ENCODE measurements at places on chromosomes 5 and 9.

GRCh38 chr5:91955610-91956009 is 572.5 kb upstream of the ARRDC3 start:
- no peak for DNase-seq

GRCh38 chr5:92371889-92372235 is 988.7 kb upstream of the ARRDC3 start:
- DNase-seq, result no peak

DNA sequence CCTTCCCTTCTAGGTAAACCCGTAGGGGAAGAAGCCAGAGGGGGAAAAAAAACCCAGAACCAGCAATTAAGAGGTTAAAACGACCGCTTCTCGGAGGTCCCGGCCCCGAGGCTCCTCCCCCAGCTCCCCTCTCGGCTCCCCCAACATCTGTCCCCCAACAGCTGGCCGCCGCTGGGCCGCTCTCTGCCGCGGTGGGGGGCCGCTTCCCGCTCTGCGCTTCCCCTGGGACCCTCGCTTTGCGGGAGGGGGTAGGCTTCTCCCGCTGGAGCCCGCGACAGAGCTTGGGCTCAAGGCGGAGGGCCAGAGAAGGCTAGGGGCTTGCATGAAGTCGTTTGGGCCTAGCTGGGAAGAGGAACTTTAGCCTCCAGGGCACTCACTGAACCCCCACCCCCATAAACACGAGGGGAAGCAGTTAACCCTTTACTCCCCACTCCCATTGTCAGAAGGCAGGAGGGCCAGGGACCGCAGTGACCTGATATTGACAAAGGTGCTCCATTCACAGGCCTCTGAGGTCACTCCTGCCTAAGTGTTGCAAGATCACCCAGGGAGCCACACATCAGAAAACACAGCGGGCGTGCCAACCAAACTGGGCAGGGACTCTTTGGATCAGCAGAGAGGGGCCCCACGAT is 7.5 kb downstream of the LHX6 start:
- DNase-seq, result no peak

- no peak for DNase-seq
These were observed 108.0 kb downstream of the PAM start for GRCh38 chr5:102863058-102863457.

GRCh38 chr5:143494162-143494561 is 90.7 kb upstream of the NR3C1 start:
- DNase-seq, result no peak

- no peak for DNase-seq
These were observed 186.2 kb downstream of the SNX18 start for GRCh38 chr5:54703565-54704255.

DNA sequence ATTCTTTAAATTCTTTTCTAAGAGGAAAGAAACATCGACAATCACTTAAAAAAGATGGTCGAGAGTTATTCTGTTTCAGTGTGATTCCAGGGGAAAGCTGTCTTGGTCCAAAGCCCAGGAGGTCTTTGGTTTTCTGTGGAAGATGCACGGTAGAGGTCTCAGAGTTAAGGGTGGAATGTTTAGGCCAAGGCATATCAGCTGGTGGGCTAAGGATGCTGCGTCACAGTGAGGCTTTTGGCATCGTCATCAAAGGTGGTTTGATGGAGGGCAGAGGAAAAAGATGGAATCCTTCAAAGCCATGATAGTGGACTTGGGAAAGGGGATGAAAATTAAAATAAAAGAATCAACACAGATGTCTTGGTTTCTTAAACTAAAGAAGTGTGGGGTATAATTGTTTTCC is 137.3 kb upstream of the ANKH start:
- DNase-seq, result no peak

GRCh38 chr9:95338243-95338642 is 20.7 kb upstream of the FANCC start:
- no peak for DNase-seq

- DNase-seq, result no peak
These were observed 80.2 kb upstream of the DMRT1 start for GRCh38 chr9:761176-761792.

DNA sequence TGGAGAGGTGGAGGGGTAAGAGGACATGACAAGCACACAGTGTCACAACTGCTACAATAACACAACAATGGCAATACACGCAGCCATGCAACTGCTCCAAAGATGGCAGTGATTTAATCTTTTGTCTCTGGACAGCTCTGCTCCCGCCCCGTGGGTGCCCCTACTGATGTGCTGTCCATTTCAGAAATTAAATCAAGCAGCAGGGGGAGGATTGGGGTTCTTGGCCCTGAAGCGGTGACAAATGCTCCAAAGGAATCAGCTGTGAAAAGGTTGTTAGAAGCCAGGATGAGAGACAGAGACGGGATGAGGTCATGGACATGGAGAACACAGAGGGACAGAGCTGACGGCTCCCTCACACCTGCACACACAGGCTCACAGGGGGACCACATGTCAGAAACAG is 22.6 kb downstream of the CNTFR start:
- no peak for DNase-seq

DNA sequence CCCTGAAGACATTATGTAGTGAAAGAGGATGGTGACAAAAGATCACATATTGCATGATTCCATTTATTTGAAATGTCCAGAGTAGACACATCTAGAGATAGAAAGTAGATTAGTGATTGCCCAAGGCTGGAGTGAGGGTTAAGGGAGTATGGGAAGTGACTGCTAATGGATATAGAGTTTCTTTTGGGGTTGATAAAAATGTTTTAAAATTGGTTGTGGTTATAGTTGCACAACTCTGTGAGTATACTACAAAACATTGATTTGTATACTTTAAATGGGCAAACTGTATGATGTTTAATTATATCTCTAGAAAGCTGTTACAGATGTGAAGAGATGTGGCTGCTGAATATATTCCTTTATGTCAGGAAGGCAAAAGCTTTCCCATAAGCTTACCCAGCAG is 202.8 kb downstream of the CCDC171 start:
- DNase-seq, result no peak

DNA sequence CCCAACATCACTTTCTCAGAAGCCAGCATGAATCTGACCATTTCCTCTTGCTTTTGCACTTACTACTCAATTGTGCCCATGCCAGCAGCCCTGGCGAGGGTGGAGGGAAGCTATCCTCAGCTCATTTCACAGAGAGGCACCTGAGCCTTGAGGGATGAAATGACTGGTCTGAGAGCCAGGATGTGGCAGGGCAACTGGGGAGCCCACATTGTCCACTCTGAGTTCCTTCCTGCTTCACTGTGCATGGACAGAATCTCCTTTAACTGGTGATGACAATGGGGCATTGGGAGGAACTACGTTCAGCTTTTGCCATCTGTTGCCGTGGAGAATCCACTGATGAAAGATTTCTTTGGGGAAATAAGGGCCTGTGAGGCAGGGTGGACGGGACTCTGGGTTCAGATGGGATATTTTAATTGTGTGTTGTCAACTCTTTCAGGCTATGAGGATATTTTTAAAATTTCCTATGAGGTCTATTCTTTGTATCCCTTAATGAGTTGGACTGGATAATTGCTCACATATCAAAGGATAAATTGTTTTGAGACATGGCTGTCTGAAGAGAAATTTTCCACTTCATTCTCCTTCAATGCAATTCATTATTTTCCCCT is 78.3 kb downstream of the TNC start:
- DNase-seq, result no peak

DNA sequence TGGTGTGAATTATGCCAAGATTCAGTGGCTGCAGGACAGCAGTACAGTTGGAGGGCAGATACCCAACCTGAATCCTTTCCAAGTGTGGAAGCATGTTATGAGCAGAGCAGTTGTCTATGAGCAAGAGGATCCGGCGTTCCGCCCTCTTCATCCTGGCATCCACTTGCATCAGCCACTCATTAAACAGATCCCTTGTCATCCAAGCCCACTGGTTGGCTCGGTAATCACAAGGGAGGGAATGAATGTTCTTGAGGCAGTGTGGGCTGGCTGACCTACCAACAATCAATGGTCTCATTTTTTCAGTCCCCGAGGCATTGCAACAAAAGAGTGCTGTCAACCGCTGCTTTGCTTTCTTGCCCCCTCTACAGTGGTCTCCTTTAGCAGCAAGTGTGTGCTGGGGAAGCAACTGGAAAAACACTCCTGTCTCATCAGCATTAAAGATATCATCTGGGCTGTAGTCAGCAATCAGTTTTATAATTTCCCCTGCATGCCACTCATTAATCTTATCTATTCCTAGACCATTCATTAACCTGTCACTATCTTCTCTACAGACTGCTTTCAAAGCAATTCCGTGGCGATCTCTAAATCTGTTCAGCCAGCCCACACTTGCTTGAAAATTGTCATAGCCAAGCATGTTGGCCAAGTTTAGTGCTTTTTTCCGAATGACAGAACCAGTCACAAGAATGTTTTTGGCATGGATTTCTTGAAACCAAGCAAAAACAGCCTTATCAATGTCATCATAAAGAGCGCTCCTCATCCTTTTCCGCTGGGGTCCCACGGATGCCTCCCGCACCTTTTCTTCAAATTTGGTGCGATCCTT is 4.9 kb downstream of the TIGD6 start:
- DNase-seq, result no peak

- no peak for DNase-seq
These were observed 65.2 kb downstream of the OTULIN start for GRCh38 chr5:14729448-14730385.

DNA sequence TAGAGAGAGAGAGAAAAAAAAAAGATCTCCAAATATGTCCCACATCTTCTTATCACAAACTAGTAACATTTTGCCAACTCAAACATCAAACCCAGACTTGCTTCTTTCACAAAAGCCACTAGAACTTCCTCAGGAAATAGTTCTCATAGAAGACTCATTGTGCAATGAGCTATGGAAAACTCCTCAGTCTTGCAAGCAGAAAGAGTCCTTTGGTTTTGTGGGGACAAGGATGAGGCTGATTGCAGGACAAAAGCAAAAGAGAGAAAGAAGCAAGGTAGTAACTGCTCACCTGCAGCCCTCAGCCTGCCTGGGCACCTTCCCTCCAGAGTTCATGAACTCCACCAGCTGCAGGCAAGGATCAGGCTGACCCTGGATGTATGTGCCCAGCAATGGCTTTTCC is 399.0 kb downstream of the IRX1 start:
- no peak for DNase-seq

GRCh38 chr5:147349241-147349640 is 114.4 kb downstream of the STK32A start:
- DNase-seq, result no peak

GRCh38 chr5:82097-82496 is 9.9 kb upstream of the PLEKHG4B start:
- no peak for DNase-seq

GRCh38 chr5:74303578-74303977 is 336.9 kb downstream of the ENC1 start:
- DNase-seq, result no peak

DNA sequence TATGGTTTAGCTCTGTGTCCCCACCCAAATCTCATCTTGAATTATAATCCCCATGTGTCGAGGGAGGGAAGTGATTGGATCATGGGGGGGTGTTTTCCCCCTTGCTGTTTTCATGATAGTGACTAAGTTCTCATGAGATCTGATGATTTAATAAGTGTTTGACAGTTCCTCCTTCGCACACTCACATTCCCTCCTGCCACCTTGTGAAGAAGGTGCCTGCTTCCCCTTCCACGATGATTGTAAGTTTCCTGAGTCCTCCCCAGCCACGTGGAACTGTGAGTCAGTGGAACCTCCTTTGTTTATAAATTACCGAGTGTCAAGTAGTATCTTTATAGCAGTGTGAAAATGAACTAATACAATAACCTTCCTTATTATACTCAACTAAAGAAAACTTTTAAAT is 24.3 kb upstream of the TEX10 start:
- DNase-seq, result no peak

- no peak for DNase-seq
These were observed 19.9 kb upstream of the OTULINL start for GRCh38 chr5:14561741-14562140.

GRCh38 chr5:165143741-165144140 is 1638.3 kb downstream of the MAT2B start:
- DNase-seq, result no peak

- no peak for DNase-seq
These were observed 21.7 kb upstream of the BICD2 start for GRCh38 chr9:92786298-92786697.

GRCh38 chr9:114002986-114003350 is 75.1 kb downstream of the AMBP start:
- DNase-seq, result no peak

DNA sequence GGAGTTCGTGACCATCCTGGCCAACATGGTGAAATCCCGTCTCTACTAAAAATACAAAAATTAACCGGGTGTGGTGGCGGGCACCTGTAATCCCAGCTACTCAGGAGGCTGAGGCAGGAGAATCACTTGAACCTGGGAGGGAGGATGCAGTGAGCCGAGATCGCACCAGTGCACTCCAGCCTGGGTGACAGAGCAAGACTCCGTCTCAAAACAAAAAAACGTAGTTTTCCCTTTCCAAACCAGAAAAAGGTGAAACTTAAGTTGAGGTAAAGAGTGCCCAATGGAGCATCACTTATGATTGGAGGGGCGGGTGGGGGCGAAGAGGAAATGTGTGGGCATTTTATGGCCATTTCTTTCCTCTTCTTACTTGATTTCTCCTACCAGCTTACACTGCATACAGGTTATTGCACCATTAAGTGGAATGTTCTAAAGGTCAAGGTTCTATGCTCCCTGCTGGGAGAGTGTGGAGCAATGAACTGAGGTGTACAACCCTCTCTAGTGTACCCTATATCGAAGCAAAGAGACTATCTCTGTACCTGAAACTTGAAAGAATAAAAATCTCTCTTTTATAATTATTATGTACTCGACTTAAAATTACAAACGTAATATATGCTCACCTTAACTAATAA is 136.2 kb downstream of the DEPDC1B start:
- DNase-seq, result no peak

DNA sequence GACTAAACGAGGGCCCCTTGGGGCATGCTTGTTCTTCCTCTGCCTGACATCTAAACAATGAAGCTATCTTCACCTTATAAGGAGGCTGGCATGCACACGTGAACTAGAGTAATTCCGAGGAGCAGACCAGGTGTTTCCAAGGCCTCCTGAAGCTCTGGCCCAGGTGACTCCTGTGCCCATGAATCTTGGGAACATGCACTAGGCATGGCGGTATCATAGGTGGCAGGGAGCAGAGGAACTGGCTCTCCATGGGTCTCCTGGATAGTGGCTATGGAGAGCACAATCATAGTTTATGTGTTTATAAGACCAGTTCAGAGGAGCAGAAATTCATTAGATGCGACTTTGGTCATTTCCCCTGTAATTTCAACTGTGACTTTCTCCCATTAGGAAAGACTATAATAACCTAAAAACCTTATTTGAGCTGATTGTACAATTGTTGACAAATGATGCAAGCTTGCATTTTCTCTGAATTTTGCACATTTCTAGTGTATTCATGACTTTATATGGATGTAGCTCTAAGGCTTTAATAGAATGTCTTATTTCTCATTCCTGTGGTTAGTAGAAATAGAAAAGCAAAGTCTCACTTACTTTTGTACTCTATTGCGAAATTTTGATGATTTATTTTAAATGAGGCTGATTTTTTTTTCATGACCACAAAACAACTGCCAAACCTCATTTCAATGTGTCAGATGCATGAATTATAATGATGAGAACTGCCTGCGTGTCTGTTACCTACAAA is 135.3 kb upstream of the RPS23 start:
- DNase-seq, result no peak

DNA sequence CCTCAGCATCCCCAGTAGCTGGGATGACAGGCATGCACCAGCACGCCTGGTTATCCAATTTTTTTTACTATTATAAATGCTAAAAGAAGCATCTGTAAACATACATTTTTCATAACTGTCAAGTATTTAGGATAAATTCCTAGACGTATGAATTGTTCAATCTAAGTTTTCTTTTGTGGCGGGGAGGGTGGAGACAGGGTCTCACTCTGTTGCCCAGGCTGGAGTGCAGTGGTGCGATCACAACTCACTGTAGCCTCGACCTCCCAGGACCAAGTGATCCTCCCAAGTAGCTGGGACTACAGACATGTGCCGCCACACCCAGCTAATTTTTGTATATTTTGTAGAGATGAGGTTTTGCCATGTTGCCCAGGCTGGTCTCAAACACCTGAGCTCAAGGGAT is 52.2 kb downstream of the NR6A1 start:
- DNase-seq, result no peak
